Natural killer cell (primary cell): ENCODE measurements at places on chromosomes 3 and 15.
A peak's percentile ranks its signal among the peaks of the same experiment; 100 is the strongest.

- no peak for DNase-seq
Measured at GRCh38 chr15:92394309-92395097, 822 bp downstream of the ST8SIA2 start.

GRCh38 chr15:96322536-96323318, 7.8 kb upstream of the NR2F2 start:
- DNase-seq: no peak

DNA sequence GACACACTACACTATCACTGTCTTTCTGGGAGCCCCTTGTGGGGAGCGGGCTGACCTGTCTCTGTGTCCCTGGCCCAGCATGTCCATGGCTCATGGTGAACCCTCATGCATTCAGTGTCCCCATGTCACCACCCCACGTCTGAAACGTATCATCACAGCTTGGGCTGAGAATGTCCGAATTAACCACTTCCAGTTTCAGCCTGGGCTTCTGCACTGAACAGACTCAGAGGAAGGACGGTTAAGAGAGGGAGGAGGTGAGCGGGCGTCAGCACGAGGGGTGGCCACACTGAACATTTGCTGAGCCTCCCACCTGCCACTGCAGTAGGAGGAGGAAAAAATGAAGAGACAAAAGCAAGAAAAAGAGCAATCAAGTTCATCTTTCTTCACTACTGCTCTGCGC, 30.5 kb downstream of the ATP2B2 start:
- no peak for DNase-seq

- DNase-seq: no peak
Measured at GRCh38 chr3:99503350-99503749, 135.0 kb upstream of the COL8A1 start.

GRCh38 chr3:44301746-44302145, 36.8 kb upstream of the TCAIM start:
- no peak for DNase-seq

DNA sequence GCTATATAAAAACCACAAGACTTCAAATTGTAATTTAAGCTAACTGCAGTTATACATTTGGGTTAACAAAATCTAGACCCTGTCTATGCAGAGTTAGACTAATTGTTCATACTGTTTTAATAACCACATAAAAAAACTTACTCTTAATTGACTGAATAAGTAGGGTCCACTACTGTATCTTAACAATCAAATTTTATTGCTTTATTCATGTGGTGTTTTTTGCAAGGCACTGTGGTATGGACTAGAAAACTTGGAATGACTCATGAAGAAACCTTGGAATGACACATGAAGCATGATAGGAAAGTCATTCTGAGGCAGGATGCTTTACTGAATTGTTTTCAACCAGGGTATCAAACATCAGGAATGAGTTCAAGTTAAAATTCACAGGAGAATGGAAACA, 2.3 kb downstream of the SERP1 start:
- DNase-seq: no peak

DNA sequence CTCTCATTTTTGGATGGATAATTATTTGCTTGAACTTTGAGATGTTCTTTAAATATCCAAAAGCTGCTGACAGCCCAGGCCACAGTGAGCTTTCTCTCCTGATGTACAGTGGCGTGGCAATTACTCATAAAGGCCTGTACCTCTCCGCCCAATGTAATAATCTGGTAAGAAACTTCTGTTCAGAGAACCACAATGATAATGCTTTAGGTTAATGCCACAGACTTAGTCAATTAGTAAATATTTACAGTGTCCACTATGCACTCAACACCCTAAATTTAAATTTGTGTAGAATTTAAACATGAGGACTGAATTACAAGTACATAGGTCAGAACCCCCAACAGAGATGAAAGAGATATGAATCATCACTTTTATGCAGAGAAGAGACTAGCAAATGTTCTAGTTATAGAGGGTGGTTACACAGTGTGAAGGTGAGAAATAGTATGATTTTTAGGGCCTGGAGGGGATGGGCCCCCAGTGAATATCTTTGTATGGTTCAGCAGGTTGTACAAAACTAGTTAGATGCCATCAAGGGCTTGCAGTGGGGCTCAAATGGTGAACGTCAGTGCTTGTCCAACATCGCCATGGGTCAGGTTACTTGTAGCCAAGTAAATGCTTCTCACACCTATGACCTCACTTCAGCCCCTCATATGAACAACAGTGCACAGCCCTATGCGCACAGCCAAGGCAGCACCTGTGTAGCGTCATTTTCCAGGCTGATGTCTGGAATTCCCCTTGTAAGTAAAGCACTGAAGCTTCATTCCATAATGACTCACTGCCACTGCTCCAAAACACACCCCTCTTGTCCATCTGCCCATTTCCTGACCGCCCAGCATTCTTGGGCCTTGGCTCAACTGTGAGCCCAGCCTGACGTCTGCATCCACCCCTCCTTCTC, 13.3 kb downstream of the ABHD2 start:
- no peak for DNase-seq

DNA sequence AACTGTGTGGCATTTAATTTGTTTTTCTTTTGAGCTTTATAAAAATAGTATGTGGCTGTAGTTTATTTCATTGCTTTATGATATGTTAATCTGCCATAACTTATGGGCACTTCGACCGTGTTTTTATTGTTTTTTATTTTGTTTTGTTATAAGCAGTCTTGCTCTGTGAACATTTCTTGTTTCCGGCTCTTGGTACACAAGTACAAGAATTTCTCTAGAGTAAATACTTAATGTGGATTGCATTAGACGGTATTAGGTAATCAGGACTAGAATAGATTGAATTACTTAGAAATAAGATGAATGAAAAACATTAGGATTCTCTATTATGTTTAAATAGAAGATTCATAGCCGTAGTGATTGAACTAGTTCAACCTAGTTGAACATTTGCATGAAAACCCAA, 2.1 kb downstream of the ZFAND6 start:
- no peak for DNase-seq

DNA sequence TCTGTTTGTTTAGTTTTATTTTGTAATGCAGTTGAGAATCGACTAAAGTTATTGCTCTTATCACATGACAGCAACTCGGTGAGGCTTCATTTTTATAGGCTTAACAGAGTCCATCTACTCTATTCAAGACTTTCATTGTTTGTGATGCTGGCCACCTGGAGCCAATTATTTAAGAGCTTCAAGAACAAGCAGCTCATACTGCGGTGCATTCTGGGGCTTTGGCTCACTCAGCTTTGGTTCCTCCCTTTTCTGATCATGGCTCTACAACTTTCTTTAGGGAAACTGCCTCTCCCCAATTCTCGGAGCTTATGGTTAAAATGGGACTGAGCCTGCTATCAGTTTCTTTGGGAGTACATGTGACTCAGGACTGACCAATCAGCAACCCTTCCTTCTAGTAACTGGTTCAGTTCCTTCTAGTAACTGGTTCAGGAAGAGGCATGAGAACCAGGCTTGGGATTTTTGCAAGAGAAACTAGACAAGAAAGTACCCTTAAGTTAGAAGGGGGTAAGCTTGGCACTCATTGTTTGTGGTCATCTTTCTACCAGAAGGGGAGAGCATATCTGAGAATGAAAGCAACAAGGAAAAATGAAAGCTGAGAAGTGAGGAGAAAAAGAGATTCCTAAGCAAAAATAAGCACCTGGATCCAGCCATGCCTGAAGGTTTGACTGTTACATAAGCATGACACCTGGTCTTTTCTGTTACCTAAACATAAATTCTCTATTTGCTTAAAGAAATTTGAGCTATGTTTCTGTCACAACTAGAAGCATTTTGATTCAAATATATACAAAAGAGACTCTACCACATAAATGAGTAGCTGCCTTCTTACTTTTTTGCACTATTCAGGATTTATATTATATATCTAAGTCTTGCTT, 24.1 kb upstream of the ARHGEF3 start:
- no peak for DNase-seq

DNA sequence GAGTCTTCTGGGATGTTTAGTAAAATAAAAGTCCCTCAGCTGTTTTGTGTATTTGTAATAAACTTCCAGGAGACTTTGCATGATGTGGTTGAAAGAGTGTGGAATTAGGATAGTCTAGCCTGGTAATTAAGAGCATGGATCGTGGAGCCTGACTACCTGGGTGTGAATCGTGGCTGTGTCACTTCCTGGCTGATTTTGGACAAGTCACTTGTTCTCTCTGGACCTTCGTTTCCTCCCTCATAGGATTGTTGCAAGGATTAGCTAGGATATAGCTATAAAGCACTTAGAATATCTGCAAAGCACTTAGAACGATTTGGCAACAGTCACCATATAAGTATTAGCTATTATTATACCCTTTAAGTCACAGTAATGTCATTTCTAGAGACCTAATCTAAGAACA, 40.2 kb downstream of the SLMAP start:
- no peak for DNase-seq

GRCh38 chr3:167304077-167304476, 76.0 kb downstream of the ZBBX start:
- no peak for DNase-seq

GRCh38 chr3:9861201-9861600, 17.4 kb upstream of the RPUSD3 start:
- no peak for DNase-seq

DNA sequence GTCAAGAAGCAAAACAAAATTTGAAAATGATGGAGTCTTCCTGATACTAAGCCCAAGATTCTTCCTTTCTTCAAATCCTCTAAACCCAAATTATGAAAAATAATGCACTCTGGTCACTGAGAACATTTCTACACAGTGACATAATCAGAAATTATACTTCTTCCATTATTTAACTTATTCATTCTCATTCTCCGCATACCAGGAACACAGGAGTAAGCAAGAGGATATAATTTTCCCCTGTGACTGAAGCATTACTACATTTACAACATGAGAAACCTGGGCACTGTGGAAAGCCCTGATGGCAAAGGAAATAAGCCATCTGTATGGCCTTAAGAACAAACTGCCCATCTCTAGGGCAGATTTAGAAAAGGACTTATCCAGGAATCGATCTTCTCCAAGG, 47.0 kb downstream of the EXD1 start:
- DNase-seq: no peak

GRCh38 chr3:98563661-98564281, 29.6 kb downstream of the CPOX start:
- peak; percentile 83 for DNase-seq

- DNase-seq: no peak
Measured at GRCh38 chr3:81789691-81790090, 28.2 kb upstream of the GBE1 start.

GRCh38 chr15:81111510-81112470, 22.3 kb upstream of the CFAP161 start:
- no peak for DNase-seq

- no peak for DNase-seq
Measured at GRCh38 chr3:129435367-129435766, 4.4 kb downstream of the MBD4 start.

GRCh38 chr3:89628856-89629670, 521.6 kb downstream of the EPHA3 start:
- DNase-seq: no peak

DNA sequence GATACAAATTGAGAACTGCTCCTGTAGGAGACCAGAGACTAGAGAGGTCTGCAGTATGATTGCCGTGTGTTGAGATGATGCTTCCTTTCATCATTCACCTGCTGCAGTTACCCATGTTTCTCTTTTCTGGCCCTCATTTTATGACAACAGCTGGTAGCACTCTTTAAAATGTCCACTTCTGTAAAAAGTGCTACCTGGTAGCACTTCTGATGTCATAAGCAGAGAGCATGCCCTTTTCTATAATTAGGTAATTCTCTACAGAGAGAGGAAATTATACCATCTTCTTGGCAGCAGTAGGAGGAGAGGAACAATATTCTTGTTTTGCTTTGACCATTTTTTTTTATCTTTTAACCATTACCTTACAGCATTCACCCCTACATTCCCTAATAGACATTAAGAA, 123.8 kb downstream of the PPM1L start:
- no peak for DNase-seq

GRCh38 chr15:99433757-99434450, 131.9 kb upstream of the MEF2A start:
- no peak for DNase-seq

DNA sequence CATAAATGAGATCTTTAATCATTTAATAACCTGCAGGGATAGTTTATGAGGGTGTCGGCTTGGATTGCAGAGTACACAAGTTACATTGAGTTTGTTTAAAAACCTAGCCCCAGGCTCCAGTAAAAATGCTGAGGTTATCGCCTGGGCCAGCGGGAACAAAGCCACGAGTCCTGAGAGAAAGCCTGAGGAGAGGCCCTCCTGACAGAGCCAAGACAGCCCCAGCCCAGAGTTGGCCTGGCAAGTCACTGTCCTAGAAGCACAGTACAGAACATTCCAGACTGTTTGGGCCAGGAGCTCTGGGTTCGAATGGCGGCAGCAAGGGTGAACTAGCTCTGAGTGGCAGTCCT, 32.4 kb downstream of the SEC61A1 start:
- DNase-seq: no peak

DNA sequence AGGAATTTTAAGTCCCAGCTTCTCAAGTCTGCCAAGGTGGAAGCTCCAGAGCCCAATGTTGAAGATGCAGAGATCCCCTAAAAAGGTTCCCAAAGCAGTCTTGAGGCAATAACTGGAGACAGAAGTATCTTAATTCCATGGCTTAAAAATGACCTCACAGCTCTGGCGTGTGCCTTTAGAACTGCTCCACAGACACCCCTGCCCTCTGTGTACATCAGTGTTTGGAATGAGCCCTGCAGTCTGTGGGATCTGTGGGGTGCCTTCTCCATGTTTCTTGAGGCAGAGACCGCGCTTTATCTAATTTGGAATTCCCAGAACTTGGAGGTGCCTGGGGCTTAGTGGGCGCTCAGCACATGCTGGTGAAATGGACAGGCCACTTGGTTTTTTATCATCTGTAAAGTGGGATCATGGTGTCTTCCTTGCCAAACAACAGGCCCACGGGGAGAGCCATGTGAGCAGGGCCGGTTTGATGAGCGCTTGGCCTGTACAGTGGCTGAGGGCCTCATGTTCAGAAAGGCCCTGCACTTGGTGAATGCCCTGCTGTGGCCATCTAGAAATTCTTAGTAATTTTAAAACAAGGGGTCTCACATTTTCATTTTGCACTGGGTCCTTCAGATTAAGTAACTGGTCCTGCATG, 7.1 kb downstream of the ITGA11 start:
- no peak for DNase-seq

GRCh38 chr15:83310521-83311456, 26.3 kb upstream of the BNC1 start:
- no peak for DNase-seq

- no peak for DNase-seq
Measured at GRCh38 chr3:118137778-118138177, 896.9 kb downstream of the IGSF11 start.

DNA sequence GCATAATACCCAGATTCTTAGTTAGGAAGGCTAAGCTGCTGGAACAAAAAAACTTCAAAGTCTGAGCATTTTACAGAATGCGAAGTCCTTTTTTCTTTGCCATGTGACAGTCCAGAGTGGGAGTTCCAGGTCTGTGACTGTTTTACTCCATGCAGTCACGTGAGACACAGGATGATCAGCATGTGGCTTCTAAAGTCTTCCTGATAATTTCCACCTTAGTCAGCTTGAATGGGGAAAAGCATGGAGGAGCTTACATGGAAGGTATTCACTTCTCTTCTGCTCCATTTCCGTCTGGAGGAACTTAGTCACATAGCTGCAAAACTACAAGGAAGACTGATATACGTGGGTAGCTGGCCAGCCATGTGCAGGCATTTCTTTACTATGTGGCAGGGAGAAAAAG, 1.7 kb downstream of the SNTN start:
- DNase-seq: no peak
